ENCODE measurements at places on chromosomes 4 and X. TPM values are rescaled to one million over a fixed set of nuclear protein-coding genes. Genes with fewer than 3 reads are reported as not detected.
A peak's percentile ranks its signal among the peaks of the same experiment; 100 is the strongest.

DNA sequence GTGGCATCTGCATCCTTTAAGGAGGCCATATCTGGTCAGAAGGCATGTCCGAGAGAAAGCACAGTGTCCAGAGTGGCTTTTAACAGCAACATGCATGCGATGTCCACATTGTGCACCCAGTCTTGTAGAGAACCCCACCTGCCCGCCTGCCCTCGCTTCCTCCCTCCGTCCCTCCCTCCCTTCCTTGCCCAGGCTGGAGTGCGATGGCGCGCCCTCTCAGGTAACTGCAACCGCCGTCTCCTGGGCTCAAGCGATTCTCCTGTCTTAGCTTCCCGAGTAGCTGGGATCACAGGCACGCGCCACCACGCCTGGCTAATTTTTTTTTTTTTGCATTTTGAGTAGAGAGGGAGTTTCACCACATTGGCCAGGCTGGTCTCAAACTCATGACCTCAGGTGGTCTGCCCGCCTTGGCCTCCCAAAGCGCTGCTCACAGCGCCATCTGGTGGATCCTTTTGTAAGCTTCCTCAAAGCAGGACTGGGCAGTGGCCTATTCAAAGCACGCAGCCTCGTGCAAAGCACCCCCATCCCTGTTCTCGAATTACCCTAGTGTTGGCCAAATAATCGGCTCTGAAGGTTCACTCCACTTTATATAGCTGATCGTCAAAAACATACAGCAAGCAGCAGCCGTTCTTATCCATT lies 15.0 kb downstream of the BRCC3 start:
- peak; percentile 23 for DNase-seq

- no peak for DNase-seq
Measured at GRCh38 chr4:7516096-7516772, 81.5 kb upstream of the PSAPL1 start.

DNA sequence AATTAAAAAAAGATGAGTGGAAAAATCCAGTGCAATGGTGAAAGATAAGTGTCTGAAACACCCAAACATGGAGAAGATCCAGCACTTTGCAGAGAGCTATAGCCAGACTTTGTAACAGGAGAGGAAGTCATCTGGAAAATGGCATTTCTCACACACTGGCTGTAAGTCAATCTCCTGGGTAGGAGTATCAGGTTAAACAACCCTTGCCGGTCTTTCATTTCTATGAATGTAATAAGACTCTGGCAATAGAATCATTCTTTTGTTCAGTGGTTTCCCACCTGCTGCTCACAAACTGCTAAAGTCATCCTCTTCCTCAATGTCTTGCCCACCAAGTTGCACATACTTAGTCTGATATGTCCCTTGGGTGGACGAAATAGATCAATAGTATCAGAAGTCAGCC lies 94.0 kb upstream of the ATP8A1 start:
- no peak for DNase-seq

- no peak for DNase-seq
Measured at GRCh38 chrX:22389556-22390179, 117.0 kb downstream of the CBLL2 start.

- peak; percentile 11 for DNase-seq
Measured at GRCh38 chr4:183098019-183098722, 886 bp upstream of the WWC2 start.

DNA sequence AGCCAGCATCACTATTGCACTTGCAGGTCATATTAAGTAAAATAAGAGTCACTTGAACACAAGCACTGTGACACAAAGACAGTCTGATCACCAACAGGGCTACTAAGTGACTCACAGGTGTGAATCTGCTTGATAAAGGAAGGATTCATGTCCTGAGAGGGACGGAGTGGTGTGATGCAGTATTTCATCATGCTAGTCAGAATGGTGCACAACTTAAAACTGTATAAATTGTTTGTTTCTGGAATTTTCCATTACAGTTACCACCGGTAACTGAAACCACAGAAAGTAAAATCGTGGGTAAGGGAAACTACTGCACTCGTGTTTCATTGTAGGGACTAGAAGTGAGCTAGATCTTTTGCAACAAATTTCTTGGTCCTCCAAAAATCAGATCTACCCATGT lies 109.7 kb downstream of the ELOVL6 start:
- DNase-seq: no peak

GRCh38 chr4:89534356-89534755 lies 226.8 kb upstream of the GPRIN3 start:
- DNase-seq: no peak

GRCh38 chr4:68954126-68954525 lies 2.5 kb upstream of the UGT2A3 start:
- DNase-seq: no peak

DNA sequence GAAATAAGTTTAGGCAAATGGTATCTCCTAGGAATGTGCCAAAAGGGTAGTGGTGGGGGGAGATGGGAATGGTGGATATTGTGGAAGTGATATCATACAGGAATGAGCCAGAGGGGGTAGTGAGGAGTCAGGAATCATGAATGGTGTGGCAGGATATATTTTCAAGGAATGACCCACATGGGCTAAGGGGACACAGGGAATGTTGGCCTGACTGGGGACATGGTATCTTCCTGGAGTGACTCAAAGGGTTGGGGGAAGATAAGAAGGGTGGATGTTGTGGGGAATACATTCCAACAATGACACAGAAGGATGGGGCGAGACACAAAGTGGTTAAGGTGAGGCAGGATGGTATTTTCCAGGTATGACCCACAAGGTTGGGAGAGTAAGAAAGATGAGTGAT lies 60.6 kb downstream of the MAOA start:
- no peak for DNase-seq

DNA sequence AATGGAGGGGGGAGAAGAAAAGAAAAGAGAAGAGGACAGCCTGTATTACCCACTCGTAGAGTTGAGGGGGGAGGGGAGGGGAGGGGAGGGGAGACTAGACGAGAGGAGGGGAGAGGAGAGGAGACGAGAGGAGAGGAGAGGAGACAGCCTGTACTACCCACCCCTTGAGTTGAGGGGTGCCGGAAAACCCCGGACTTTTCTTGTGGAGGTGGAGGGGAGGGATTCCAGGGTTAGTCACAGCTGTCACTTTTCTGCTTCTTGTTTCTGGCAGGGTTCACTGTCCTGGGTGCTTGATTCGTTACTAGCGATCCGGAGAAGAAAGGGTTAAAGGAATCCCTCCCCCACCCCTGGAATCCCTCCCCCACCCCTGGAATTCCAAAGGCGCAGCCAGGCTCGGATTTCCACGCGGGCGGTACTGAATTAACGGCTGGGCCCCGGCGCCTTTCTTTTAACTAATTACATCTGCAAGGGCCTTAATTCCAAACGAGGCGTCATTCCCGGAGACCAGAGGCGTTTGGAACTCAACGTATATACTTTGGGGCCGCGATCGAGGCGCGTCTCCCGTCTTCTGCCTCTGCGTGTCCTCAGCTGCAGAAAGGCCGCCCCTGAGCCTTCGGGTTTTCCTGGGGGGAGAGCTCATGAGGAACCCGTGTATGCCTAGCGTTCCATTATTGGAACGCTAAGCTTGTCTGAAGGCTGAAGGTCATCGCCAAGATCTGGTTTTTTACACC lies 20.1 kb upstream of the CSF2RA start:
- DNase-seq: no peak

DNA sequence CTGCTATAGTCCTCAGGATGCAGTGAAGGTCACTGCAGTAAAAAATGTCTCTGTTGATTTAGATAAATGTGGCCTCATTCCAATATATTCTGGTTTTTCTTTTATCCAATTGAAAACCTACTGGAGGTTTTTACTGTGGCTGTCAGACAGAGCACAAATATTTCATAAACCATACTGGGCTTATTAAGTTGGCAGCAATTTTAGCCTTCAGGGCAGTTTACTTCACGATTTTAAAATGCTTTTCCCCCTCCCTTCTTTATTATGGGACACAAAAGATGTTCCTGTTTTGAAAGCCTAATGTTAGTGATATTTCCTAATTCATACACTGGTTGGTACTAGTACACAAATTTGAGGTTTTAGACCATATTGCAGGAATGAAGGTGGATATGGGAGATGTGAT lies 939.4 kb downstream of the C4orf33 start:
- DNase-seq: no peak

GRCh38 chrX:53681661-53682060 lies 4.9 kb downstream of the HUWE1 start:
- no peak for DNase-seq

DNA sequence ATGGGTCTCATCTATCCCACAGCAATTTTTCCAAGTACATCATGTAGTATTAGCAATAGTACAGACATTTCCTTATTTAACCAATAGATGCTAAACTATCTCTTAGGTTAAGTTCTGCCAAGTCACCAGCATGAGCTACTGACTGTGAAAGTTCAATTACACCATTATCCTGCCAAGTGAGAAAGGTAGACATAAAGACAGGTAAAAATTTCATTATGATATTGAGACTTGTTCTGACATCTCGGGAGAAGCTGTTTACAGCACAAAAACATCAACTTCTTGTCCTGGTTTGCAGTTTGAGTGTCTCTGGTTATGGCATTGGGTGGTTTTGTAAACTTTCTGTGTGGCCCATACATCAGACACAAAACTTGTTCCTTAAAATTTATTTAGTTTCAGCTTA lies 622.4 kb upstream of the PCDH10 start:
- DNase-seq: no peak

GRCh38 chrX:39052751-39053150 lies 251.5 kb downstream of the MID1IP1 start:
- no peak for DNase-seq

DNA sequence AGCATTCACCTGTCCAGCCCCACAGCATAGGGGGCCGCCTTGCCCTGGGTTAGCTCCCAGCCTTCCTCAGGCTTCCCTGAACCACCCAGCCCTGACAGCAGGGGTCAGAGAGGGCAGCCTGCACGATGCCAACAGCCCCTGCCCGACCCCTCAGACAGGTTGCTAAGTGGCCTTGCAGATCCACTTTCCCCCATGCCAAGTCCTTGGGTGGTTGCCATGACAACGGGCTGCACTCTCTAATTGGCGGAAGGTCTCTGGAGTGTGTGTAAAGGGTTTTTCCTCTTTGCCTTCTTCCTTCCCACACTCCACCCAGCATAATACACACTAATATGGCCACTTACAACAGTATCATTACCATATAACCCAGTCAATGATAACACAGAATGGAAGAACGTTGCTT lies 99.6 kb upstream of the AFAP1 start:
- DNase-seq: no peak

The TMEM156 gene
- total RNA-seq: 9.4 TPM

The MAGT1 gene
- total RNA-seq: 33.0 TPM

The GAGE12J gene
- not detected for total RNA-seq

The AR gene
- total RNA-seq: not detected

The CT55 gene
- total RNA-seq: not detected

The FGG gene
- not detected for total RNA-seq

The FAT4 gene
- total RNA-seq: not detected

The SMAD1 gene
- not detected for total RNA-seq
